ENCODE measurements at places on chromosomes 1 and 21. TPM values are rescaled to one million over a fixed set of nuclear protein-coding genes. Genes with fewer than 3 reads are reported as not detected.

The KRTAP10-11 gene
- total RNA-seq, result not detected

The FAM72A gene
- 4.3 TPM for total RNA-seq

The CLK2 gene
- total RNA-seq, result 61.5 TPM

The TYW3 gene
- total RNA-seq, result 11.0 TPM

The MYOG gene
- not detected for total RNA-seq

DNA sequence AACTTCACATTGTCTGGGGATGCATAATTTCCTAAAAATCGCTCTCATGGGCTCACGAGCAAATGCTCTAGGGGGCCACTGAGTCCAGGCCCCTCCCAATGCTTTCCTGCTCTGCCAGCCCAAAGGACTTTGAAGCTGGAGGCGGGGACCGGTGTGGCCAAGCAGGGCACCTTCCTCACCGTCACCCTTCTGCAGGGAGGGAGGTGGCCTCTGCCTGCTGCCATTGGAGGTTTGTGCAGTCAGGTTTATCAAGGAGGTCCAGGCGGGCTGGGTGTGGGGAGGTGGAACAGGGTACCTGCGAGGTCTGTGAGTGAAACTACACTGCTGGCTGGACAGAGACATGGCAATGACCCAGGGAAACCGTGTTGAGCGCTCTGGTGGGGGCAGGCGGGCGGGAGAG is 58.1 kb upstream of the TRAPPC10 start:
- no peaks in the 10 kb centered on the region for H3K27me3 ChIP-seq
- DNase-seq, result no peak
- H3K4me1 ChIP-seq, result peaks cover 25% of the 10 kb centered on the region

DNA sequence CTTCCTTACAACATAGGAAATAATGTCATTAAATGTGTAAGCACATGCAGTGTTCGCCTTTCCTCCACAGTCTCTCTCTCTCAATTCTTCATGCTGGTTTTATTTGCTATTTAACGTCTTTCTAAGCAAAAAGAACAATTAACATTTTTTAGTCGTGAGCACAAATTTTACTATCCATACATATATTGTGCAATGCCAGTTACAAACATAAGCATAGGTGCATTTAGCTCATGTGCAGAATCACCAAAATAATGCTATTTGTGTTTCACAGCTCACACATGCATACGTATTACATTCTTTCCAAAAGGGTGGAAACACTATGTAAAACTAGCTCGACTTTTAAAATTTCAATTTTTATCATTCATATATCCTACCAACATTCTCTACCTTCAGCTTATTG is 52.1 kb downstream of the MROH9 start:
- no peak overlapping the region for H3K4me3 ChIP-seq
- H3K4me1 ChIP-seq, result no peaks in the 10 kb centered on the region

- H3K27me3 ChIP-seq, result no peaks in the 10 kb centered on the region
- H3K36me3 ChIP-seq, result peaks cover 27% of the 10 kb centered on the region
- no peak overlapping the region for H3K27ac ChIP-seq
- H3K4me1 ChIP-seq, result peaks cover 23% of the 10 kb centered on the region
Observed at GRCh38 chr1:161207173-161207572, 5.0 kb downstream of the NDUFS2 start.

GRCh38 chr1:1037366-1038327 is 17.7 kb downstream of the AGRN start:
- no peak overlapping the region for H3K27ac ChIP-seq
- no peaks in the 10 kb centered on the region for H3K36me3 ChIP-seq
- H3K4me1 ChIP-seq, result peaks cover 11% of the 10 kb centered on the region
- no peak for DNase-seq
- no peak overlapping the region for H3K4me3 ChIP-seq
- H3K27me3 ChIP-seq, result peaks cover 15% of the 10 kb centered on the region

DNA sequence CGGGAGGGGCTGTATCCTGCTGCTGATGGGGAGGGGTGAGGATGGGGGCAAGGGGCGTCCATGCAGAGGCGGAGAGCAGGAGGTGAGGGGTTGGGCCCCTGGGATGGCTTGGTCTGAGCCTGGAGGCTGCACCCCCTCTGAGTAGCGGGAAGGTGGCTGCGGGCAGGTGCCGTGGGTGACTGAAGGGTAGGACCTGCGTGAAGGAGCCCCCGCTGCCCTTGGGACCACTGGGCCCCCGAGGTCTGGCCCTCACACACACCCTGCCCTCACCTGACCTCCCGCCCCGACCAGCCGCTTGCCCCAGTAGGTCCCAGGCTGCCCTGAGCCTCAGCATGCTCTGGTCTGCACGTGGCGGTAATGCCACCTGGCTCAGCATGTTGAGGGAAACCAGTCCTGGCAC is 12.8 kb upstream of the SKI start:
- no peaks in the 10 kb centered on the region for H3K36me3 ChIP-seq
- no peak overlapping the region for H3K27ac ChIP-seq
- H3K4me1 ChIP-seq, result no peaks in the 10 kb centered on the region
- DNase-seq, result peak; percentile 69

- H3K27ac ChIP-seq, result peak overlapping the region; percentile 99
- peaks cover 52% of the 10 kb centered on the region for H3K4me1 ChIP-seq
- H3K27me3 ChIP-seq, result no peaks in the 10 kb centered on the region
- DNase-seq, result peak; percentile 89
- peak overlapping the region; percentile 96 for H3K4me3 ChIP-seq
Observed at GRCh38 chr1:87331365-87332241, 2.9 kb downstream of the LMO4 start.

GRCh38 chr1:46675549-46676314 is 4.1 kb downstream of the TEX38 start:
- no peaks in the 10 kb centered on the region for H3K4me1 ChIP-seq
- H3K4me3 ChIP-seq, result no peak overlapping the region
- H3K27ac ChIP-seq, result no peak overlapping the region
- H3K27me3 ChIP-seq, result no peaks in the 10 kb centered on the region
- DNase-seq, result no peak

- peaks cover 20% of the 10 kb centered on the region for H3K4me1 ChIP-seq
- DNase-seq, result no peak
- no peaks in the 10 kb centered on the region for H3K27me3 ChIP-seq
- no peak overlapping the region for H3K4me3 ChIP-seq
- H3K36me3 ChIP-seq, result peaks cover under 1% of the 10 kb centered on the region
Observed at GRCh38 chr21:36847189-36847588, 119.3 kb downstream of the HLCS start.

GRCh38 chr1:245469734-245470133 is 314.9 kb downstream of the KIF26B start:
- peaks cover 8% of the 10 kb centered on the region for H3K4me1 ChIP-seq
- no peak overlapping the region for H3K4me3 ChIP-seq
- no peaks in the 10 kb centered on the region for H3K27me3 ChIP-seq
- no peaks in the 10 kb centered on the region for H3K36me3 ChIP-seq

- no peaks in the 10 kb centered on the region for H3K27me3 ChIP-seq
- H3K4me3 ChIP-seq, result no peak overlapping the region
- H3K36me3 ChIP-seq, result no peaks in the 10 kb centered on the region
- H3K27ac ChIP-seq, result no peak overlapping the region
Observed at GRCh38 chr1:85976516-85977205, 179.9 kb downstream of the COL24A1 start.

DNA sequence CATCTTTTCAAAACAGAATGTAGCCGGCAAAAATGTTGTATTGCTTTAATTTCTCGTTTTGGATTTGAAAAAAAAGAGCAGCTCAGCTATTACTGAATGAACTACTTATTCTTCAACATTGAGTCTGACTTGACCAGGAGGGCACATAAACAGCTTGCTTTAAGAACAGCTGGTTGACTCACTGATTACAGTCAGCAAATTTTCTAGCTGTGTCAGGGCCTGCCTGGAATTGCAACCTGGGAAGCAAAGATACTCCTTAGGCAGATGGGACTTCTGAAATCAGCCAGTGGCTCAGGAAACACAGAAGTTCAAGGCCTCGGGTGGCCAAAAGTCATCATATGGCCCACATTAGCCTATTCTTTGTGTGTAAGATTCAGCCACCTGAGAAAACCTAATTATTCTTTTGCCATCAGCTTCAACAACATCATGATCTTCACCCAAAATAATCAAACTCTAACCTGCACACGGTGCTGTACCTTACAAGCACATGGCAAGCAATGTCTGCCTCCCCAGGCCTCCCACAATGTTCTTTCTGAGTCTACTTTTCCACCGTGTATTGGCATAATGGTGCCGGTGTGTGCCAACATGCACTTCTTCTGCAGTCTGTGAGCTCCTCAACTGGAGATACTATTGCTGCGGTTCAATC is 307.2 kb downstream of the HHIPL2 start:
- H3K4me1 ChIP-seq, result no peaks in the 10 kb centered on the region
- no peak overlapping the region for H3K4me3 ChIP-seq
- H3K27ac ChIP-seq, result peak overlapping the region; percentile 16
- no peaks in the 10 kb centered on the region for H3K36me3 ChIP-seq

DNA sequence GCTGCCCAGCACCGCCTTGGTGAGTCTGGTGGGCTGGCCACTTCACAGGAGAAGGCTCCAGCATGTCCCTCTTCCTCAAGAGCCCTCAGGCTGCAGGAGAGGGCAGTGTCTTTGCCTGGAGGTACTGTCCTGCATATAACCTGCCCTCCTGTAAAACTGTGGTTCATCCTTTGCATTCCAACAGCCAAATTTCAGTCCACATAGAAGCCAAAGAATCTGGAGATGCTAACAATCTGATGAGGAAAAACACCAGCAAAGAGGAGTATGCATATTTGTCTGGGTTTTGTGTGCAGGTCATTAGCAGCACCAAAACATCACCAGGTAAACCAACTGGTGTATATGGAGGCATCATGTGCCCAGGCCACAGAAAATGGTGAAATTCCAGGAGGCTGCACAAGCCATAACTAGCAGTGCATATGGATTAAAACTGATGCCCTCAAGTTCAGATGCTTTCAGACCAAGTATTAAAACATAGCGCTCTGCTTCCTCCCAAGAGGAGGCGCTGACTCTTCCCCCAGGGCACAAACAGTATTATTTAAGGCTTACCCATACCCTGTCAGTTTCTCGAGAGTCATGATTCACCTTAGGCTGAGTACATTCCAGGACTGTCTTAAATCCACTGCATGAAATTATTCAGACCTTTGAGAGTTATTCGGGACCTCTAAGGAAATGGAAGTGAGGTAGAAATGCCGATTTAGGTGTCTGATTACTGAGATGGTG is 150.5 kb upstream of the COA6 start:
- no peak overlapping the region for H3K4me3 ChIP-seq
- peaks cover 19% of the 10 kb centered on the region for H3K27me3 ChIP-seq
- DNase-seq, result no peak
- peaks cover 3% of the 10 kb centered on the region for H3K4me1 ChIP-seq
- H3K36me3 ChIP-seq, result no peaks in the 10 kb centered on the region
- H3K27ac ChIP-seq, result no peak overlapping the region

- no peak for DNase-seq
- H3K4me1 ChIP-seq, result peaks cover 8% of the 10 kb centered on the region
Observed at GRCh38 chr1:156627313-156627880, 8.2 kb downstream of the HAPLN2 start.

DNA sequence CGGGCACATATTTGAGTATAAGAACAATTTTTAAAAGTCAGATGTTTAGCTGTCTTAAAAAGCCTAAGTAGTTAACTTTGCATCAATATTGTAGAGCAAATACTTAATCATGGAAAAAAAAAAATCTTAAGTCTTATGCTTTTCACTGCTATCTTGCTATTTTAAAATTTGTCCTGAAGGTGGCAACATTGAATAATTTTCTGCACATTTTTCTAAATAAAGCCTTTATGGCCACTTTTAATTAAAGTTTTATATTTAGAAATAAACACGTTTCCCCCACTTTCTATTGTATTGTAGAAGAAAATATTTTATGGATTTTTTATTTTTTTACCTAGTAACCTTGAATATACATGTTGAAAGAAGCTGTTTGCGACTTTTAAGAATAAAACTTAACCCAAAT is 198.8 kb downstream of the AMY1C start:
- no peaks in the 10 kb centered on the region for H3K36me3 ChIP-seq
- H3K4me3 ChIP-seq, result no peak overlapping the region
- DNase-seq, result no peak
- peaks cover 3% of the 10 kb centered on the region for H3K27me3 ChIP-seq
- H3K4me1 ChIP-seq, result peaks cover 6% of the 10 kb centered on the region

DNA sequence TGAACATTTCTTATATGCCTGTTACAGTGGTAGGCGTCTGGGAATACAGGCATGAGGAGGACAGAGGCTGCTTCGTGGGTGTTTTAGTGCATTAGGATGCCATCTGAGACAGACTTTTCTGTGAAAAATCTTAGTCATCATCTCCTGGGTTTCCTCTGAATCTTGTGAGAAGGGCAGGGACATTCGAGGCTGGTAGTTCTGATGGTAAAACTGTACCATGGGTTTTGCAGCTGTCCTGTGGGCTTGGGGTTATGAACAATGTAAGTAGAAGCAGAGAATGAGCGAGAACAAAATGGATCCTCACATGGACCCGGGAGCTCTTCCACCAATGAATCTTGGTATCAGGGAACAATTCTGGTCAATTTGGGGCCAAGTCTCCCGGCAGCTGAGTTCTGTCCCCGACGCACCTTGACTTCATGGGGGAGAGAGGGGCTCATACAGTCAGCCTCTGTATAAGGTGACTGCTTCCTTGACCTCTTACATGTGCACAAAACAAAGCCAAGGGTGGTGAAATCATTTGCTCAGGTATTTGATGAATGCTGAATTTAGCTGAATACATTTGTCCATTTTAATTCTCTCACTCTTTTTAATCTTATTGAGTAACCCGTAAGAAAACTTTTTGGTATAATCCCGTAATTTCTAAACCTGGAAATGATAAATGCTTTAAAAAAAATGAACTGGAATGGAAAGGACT is 63.6 kb upstream of the ERRFI1 start:
- H3K36me3 ChIP-seq, result no peaks in the 10 kb centered on the region
- DNase-seq, result no peak
- peaks cover 8% of the 10 kb centered on the region for H3K27me3 ChIP-seq
- H3K27ac ChIP-seq, result no peak overlapping the region
- H3K4me1 ChIP-seq, result peaks cover 32% of the 10 kb centered on the region
- H3K4me3 ChIP-seq, result no peak overlapping the region

DNA sequence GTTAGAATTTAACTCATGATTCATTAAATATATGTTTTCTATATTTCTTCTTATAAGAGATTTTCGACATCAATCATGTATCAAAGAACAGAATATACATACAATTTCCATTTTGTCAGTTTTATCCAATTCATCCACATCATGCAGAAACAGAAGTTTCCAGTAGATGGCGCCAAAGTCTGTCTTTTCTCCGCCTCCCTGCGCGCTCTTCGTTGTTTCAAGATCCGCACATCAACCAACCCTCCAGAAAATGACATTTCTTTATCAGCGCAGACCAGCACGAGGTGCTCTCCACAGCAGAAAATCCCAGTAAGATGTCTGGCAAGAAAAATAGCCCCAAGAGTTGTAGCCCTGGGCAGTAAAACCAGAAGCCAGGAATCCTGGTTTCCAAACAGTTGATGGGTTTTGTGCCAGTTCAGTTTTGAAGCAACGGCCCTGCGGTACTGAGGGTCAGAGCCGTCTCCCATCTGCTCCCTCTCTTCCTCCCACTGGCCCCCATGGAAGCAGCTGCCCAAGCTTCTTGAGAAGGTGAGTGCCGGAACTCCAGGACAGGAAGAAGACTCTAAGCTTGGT is 38.6 kb upstream of the GPR137B start:
- no peaks in the 10 kb centered on the region for H3K27me3 ChIP-seq
- H3K4me1 ChIP-seq, result peaks cover 5% of the 10 kb centered on the region
- no peaks in the 10 kb centered on the region for H3K36me3 ChIP-seq
- H3K4me3 ChIP-seq, result peak overlapping the region; percentile 18
- peak overlapping the region; percentile 15 for H3K27ac ChIP-seq

GRCh38 chr1:206047271-206047670 is 5.7 kb upstream of the RHEX start:
- no peaks in the 10 kb centered on the region for H3K36me3 ChIP-seq
- H3K27me3 ChIP-seq, result no peaks in the 10 kb centered on the region
- no peak overlapping the region for H3K4me3 ChIP-seq

All from type B pancreatic cell (in vitro differentiated cells).